ENCODE measurements at places on chromosomes 16 and 17.
A peak's percentile ranks its signal among the peaks of the same experiment; 100 is the strongest.

DNA sequence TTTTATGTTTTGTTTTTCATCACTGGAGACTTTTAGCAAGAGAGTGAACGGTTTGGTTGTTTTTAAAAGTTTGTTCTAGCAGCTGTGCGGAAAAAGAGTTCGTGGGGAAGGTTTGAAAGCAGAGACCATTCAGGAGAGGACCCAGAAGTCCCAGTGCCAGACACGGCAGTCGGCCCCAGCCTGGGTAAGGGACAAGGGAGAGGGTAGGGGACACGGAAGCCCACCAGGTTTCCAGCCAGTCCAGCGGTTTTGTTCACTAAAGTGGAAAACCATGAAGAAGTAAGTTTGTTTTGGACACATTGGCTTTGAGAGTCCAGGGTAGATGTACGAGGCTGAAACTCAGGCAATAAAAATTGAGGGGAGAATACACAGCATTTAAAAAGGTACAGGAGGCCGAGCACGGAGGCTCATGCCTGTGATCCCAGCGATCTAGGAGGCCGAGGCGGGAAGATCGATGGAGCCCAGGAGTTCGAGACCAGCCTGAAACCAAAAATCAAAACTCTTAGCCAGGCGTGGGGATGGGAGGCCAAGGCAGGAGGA is 56.8 kb upstream of the RPH3AL start:
- no peak for DNase-seq

GRCh38 chr17:700504-701094 is 14.0 kb downstream of the VPS53 start:
- DNase-seq: peak; percentile 58

DNA sequence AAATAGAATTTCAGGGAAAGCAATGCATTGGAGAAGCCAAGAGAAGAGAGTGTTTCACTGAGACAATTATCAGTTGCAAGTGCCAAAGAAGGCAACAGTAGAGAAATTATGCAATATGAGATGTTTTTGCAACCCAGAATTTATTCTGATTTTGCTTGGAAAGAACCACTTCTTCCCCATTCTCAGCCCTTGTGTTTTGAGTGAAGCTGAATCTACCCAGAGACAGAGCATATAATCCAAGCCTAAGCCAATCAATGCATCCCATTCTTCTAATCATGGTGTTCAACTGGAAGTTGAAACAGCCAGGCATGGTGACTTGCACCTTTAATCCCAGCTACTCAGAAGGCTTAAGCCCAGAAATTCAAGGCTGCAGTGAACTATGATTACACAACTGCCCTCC is 6.9 kb upstream of the SCNN1G start:
- DNase-seq: no peak

GRCh38 chr16:87490096-87490798 is 2.6 kb downstream of the ZCCHC14 start:
- no peak for DNase-seq

- no peak for DNase-seq
These were observed 6.6 kb upstream of the HEXIM2 start for GRCh38 chr17:45155029-45155428.

DNA sequence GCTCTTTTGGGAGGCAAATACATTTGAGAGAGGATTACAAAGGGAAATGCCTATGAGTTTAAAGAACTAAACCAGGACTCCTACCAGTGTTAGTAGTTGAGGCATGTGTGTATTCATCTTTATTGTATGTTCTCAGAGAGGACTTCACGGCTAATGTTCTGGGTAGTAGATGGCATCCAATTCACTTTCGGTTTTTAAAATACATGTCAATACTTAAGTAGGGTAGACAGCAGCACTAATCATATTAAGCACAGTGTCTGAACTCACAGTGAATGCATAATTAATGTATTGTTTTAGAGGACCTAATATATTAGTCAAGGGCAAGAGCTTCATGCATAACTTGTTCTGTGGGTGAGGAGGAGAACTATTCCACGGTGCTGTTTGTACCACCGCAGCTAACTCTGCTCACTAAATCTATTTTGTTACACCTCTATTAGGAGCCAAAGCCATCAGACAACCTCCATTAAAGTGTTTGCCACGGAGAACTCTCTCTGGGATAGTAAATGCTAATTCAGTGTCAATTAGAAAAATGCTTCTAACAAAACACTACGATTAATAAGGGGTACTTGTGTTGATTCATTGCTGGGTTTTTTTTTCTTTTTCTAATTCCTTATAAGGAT is 56.3 kb downstream of the COX10 start:
- no peak for DNase-seq

DNA sequence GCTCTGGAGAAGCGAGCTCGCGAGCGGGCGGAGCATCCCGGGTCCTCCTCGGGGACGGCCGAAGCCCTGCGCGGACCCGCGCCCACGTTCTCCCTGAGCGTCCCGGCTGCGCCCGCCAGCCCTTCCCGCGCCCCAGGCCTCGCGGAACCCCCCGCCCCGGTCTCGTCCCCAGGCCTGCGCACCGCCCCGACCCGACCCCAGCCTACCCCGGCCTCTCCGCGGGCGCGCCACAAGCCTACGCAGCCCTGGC is 159 bp downstream of the USP36 start:
- no peak for DNase-seq

- DNase-seq: peak; percentile 89
These were observed at the start of gene SEC14L1 for GRCh38 chr17:77140878-77141767. Gene SEC14L1, plus strand, starts transcription at chr17:77140969. Its CDS starts 2,628 bp downstream, at chr17:77143597.

GRCh38 chr17:81720267-81721071 is 8.4 kb downstream of the SLC25A10 start:
- no peak for DNase-seq

- DNase-seq: no peak
These were observed 140.8 kb downstream of the PRKCA start for GRCh38 chr17:66443166-66443565.

DNA sequence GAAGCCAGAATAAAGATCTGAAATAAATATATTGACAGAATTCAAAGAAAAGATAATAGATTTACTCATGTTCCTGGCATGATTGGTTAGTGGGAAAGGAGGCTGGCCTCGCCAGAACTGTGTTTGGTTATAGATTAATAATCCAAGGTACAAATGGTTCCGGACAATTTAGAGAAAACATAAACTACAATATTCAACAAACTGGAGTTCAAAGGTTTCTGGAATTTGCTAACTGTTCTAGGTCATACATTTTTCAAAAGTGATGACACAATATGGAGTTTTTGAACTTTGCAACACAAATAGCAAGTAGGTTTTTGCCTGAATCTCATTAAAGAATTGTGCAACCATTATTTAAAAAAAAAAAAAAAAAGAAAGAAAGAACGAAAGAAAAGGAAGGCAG is 251.7 kb upstream of the SALL1 start:
- no peak for DNase-seq

GRCh38 chr16:84047206-84047605 is 4.6 kb upstream of the SLC38A8 start:
- DNase-seq: no peak

DNA sequence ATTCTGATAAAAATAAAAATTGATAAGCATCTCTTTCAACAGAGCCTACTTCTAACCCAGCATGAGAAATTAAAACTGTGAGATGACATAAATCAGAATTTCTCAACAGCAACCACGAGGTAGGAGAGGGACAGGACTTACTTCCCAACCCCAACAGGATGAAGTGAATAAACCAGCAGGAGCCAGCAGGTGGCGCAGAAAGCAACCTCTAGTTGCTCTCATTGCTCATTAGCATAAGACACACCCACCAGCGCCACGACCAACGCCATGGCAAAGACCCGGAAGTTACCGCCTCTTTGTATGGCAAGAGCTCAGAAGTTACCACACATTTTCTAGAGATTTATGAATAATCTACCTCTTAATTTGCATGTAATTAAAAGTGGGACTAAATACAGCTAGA is 189.4 kb upstream of the CDH8 start:
- peak; percentile 25 for DNase-seq

GRCh38 chr16:73365016-73365551 is 317.2 kb upstream of the ZFHX3 start:
- peak; percentile 83 for DNase-seq

- DNase-seq: peak; percentile 58
These were observed at the start of gene STAC2 for GRCh38 chr17:39225308-39225958. Gene STAC2, minus strand, starts transcription at chr17:39225945. Its CDS starts 443 bp downstream, at chr17:39225502.

GRCh38 chr17:21001813-21002221 is 41.0 kb downstream of the USP22 start:
- DNase-seq: no peak

- no peak for DNase-seq
These were observed 113.7 kb upstream of the CDH11 start for GRCh38 chr16:65235339-65236177.

- DNase-seq: no peak
These were observed 17.8 kb upstream of the LHX1 start for GRCh38 chr17:36919407-36919968.

DNA sequence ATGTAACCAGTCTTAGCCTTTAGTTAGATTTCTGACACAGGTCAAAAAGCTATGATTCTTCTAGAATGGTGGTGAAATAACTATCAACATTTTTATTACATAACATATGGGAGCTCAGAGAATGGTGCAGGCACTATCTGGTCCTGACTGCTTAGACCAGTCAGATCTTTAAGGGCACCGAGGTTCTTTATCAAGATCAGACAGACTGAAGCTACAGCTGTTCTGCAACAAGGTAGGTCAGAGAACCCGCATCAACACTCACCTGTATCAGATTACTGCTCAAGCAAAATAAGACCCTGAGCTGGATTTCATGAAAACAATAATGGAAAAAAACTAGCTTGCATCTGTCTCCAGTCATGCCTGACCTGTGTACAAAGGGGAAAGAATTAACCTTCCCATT is 160.4 kb downstream of the KCNJ2 start:
- no peak for DNase-seq

DNA sequence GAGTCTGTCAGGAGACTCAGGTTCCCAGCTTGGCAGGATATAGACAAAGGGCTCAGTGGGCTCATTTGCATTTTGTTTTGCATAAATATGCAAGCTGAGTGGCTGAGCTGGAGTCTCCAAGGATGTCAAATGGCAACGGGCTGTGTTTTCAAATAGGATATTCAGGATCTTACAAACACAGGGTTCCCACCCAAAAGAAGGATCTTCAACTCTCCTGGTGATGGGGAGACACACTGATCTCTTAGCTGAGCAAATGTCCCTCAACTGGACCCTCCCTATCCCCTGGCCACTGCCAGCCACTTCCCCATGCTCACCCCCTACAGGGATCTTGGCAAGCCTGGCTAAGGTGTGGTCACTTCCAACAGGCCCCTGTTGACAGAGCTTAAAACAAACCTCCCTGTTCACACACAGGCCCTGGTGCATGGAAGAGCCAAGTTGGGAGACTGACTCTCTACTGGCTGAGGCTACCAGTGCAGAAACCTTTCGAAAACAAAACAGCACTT is 61.6 kb downstream of the SOX9 start:
- no peak for DNase-seq

GRCh38 chr16:50902457-50902856 is 160.6 kb downstream of the CYLD start:
- DNase-seq: no peak

GRCh38 chr16:64507240-64508024 is 614.4 kb downstream of the CDH11 start:
- DNase-seq: no peak

DNA sequence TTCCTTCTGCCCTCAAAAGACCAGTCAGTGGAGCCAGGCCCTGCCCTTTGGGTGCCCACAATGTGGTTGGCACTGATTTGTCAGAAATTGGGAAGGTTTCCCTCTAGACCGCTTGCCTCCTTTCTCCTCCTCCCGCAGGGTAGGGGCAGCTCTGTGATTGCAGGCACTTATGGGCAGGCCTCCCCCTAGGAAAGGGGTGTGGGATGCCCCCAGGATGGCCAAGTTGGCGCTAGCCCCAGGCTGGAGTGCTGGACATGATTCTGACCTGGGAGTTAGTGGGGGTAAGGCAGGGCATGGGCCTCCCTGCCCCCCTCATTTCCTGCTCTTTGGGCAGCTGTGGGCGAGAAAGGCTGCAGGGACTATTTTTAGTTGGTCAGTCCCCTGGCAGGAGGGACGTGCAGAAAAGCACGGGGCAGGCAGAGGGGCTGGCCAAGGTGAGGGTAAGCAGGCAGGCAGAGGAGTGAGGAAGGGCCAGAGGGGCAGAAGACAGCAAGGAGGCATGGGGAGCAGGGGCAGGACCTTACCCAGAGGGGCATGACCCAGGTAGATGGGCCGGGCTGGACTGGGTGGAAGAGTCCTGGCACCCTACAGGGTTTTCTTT is 3.3 kb downstream of the RARA start:
- peak; percentile 45 for DNase-seq

Data from SK-N-SH (cell line).